ENCODE measurements at places on chromosomes 6 and 20.

- DNase-seq = no peak
Observed at GRCh38 chr6:126944512-126944911, 174.0 kb upstream of the RSPO3 start.

DNA sequence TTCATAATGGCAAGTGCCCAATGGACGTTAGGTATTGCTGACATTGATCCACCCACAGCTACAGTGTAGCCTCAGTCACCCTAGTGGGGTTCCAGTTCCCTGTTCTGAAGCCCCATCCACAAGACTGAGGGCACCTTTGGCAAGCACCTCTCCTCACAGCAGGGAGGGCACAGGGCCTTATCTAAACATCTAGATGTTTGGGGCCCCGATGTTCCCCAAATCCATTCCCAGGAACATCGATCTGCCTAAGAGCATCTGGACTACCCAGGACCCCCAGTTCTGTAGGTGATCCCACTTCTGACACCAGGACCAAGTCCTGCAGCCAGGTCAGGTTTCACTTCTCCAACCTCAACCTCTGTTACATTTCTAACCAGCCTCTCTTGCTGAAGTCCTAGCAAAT, 10.6 kb downstream of the APCDD1L start:
- no peak for DNase-seq

- DNase-seq = no peak
Observed at GRCh38 chr20:17882065-17882833, 86.3 kb downstream of the SNX5 start.

GRCh38 chr6:112480553-112480952, 133.4 kb downstream of the RFPL4B start:
- DNase-seq = no peak

- no peak for DNase-seq
Observed at GRCh38 chr6:159178847-159179246, 9.6 kb downstream of the FNDC1 start.

GRCh38 chr6:13461307-13461706, 26.1 kb downstream of the GFOD1 start:
- no peak for DNase-seq

GRCh38 chr6:134093007-134093573, 40.7 kb upstream of the SLC2A12 start:
- no peak for DNase-seq

DNA sequence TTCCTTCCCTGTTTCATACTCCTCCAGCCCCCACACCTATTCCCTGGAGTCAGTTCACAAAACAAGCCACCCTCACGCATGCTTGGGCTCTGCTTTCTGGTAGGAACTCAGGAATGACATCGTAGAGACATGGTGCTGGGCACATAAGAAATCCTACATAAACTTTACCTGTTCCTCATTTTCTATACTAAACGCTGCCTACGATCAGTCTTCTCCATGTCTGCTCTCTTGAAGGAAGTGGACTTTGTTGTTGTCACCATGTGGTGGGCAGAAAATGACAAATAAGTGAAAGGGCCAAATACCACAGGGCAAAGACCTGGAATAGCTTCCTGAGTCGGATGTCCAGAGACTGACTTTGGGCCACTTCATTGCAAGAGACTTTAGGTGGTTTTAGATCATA, 10.1 kb downstream of the MYLK4 start:
- no peak for DNase-seq

DNA sequence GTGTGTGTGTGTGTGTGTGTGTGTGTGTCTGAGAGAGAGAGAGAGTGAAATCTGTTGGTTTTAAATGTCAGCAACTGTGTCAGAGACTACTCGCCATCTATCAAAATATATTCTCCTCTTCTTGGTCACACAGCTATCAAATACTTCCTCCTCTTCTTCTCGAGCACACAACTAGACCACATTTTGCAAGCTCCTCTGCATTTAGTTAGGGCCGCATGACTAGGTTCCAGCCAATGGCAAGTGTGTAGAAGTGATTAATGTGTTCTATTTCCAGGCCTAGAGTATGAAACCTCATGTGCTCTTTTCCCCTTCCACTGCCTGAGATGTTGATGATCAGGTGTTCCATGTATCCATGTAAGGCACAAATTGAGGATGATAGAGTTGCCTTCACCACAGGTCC, 278.5 kb upstream of the MARCKS start:
- DNase-seq = no peak

DNA sequence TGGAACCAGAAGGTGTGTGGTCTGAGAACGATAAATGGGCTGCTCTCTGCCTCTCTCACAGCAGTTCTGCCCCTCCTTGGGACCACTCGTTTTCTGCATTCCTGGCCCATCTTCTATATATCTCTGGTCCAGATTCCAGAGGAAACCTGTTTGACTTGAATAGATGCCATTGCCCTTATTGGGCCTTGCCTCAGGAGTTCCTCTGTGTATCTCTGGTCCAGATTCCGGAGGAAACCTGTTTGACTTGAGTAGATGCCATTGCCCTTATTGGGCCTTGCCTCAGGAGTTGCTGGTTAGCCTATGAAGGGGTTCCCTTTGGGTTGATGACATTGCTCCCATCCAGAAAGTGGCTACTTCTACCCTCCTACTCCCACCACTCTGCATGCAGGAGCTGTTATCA, 189.4 kb downstream of the SLC16A10 start:
- no peak for DNase-seq

GRCh38 chr6:16420715-16421461, 182.5 kb downstream of the GMPR start:
- no peak for DNase-seq

- no peak for DNase-seq
Observed at GRCh38 chr6:113633638-113634037, 223.5 kb upstream of the MARCKS start.

DNA sequence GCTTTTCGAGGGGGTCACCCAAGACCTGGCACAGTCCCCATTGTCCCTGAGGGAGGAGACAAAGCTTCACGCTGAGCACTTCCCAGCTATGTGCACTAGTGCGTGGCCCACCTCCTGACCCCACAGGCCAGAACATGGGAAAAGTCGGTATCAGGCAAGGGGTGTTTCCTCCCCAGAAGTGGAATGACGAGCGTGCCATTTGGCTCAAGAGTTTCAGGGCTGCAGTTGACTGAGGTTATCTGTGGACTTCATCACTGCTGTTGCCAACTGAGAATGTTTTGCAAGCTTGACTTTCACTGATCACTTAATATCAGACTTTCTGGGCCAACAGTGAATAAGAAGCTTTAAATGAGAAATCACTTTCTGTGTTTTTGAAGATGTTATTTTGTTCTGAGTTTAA, 137.0 kb upstream of the AFDN start:
- DNase-seq = no peak

- DNase-seq = no peak
Observed at GRCh38 chr6:137676888-137677287, 182.7 kb upstream of the OLIG3 start.

- no peak for DNase-seq
Observed at GRCh38 chr6:53310771-53311585, 37.8 kb downstream of the ELOVL5 start.

DNA sequence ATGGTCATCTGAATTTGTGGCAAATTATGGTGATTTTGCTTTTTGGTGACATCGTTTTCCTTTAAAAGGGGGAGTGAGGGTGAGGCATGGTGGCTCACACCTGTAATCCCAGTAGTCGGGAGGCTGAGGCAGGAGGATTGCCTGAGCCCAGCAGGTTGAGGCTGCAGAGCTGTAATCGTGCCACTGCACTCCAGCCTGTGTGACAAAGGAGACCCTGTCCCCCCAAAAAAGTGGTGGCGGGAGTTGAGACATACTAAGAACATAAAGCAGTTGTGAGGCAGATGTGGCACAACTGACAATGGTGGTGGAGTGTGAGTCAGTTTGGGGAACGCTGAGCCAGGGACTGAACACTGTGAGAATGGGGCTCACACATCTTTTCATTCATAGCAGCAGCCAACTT, 45.5 kb downstream of the ADNP start:
- no peak for DNase-seq

GRCh38 chr6:56741472-56741871, 98.8 kb upstream of the DST start:
- DNase-seq = no peak

DNA sequence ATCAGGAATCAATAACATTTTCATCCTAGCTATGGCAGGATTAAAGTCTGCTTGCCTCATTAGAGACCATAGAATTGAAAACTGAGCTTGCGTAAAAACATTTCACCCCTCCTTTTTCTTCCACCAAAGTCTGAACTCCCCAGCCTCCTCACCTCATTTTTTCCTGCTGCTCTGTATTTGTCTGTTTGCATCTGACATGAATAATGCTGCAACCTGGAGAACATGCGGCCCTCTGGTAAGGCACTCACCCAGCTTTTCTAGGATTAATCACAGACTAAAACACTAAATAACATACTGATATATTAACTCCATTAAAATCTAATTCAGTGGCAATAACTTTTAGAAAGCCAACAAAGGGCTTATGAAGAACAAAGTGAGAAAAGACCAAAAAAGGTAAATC, 677.7 kb upstream of the NRSN1 start:
- no peak for DNase-seq

DNA sequence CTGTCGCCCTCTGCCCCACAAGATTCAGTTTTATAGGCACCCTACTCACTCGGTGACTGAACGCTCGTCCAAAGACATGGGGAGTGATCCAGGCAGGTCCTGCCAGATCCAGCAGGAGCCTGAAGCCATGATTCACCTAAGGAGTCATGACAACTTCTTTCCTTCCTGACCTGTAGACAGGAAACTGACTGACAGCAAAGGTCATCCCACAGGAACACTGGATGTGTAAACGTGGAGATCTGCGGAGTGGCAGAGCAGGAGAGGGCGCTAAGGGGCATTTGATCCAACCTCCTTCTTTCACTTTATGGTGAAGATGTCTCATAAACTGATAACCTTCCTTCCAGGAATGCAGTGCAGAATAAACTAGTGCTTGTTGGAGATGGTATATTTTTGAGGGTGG, 192.2 kb downstream of the GJA10 start:
- DNase-seq = no peak

- DNase-seq = no peak
Observed at GRCh38 chr6:143264379-143264778, 186.1 kb downstream of the ADAT2 start.

GRCh38 chr6:56862415-56863175, 92.3 kb upstream of the BEND6 start:
- no peak for DNase-seq

DNA sequence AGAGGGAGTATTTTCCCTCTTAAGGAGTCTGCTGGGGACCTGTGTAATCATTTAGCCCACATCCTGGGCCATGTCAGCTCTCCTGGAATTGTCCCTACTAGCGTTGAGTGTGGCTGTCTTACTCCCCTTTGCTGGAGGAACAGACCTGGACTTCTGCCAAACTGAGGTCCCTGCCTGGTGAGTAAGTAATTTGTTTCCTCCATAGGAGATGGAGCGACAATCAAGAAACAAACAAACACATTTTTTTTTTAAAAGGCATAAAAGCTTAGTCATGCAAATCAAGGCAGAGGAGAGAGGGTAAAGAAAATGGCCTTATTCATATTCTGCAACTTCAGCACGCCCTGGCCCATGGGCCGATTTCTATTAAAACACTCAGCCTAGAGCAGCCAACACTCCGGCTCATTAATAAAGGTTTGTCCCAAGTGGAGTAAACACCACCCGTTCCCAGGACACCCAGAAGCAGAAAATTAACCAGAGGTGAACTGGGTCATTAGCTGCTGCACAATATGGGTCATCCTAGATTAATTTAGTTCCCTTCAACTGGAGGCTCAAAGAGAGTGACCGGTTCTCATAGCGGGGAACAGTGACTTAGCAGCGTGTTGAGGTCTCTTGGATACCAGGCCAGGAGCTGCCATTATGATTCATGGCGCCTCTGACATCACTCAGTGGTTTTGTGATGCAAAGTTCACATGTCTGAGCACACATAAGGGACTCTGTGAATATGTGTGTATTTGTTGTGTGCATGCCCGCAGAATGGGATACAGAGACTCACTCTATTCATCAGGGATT, 165.0 kb upstream of the SULF2 start:
- no peak for DNase-seq

GRCh38 chr6:6411115-6411514, 90.7 kb upstream of the F13A1 start:
- DNase-seq = no peak

DNA sequence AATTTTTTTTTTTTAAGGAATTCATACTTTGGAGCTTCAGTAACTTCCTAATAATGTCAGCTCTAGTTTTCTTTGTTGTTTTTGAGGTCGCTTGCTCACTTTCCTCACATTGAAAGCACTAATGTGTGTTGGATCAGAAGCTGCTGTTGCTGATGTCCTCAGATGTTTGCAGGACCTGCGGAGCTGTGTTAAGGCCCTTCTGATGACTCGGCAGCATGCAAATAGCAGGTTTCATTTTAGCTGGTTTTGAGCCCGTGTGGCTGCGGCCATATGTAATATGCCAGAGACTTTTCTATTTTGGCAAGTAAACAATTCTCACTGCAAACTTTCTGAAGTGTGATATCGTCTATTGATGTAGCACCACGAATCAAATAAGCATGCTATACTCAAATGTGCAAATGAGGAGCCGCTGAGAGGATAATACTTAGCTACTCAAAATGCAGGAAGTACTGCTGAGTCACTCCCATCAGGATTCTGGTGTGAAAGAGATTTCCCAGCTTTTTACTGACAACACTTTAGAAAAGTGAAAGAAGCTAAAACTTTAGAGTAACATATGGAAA, 187.8 kb downstream of the SASH1 start:
- no peak for DNase-seq

GRCh38 chr20:52015155-52015554, 176.4 kb downstream of the ZFP64 start:
- DNase-seq = no peak

DNA sequence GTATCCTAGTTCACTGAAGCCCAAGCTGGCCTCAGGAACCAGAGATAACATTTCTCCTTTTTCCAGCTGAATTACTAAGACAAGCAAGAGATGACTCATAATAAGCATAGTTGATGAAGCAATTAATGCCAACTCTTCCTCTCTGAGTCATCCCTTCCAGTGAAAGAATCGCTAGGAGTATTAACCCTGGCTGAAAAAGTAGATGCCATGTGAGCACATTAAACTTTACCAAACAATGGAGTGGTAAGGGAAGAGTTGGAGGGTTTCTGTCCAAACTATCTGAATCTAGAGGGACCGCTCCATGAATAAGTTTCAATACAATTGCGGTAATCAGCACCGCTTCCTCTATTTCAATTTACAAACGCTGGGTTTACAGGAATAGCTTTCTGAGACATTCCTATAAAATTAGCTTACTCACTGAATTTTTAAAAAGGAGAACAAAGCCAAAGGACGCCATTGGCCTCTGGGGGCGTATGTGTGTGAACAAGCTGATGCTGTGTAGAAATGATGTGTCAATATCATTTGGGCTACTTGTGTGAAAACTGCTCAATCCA, 48.3 kb downstream of the ATXN1 start:
- DNase-seq = no peak
